ENCODE measurements at places on chromosomes 13 and 19.

- no peak for DNase-seq
Observed at GRCh38 chr13:57558051-57558467, 73.5 kb upstream of the PCDH17 start.

DNA sequence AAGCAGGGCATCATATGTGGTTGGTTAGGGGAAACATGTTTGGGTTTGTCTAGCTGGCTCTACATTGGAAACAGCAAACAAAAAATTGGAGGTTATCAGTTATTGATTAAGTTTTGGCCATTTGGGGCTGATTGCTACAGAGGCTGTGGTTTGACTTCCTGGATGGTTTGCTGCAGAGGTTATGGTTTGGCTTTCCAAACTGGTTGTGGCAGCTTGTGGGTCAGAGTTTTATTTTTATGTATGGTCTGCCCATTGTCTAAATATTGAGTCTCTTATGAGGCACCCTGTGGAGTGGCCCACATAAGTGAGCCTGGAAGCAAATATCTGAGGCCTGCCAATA is 261.6 kb downstream of the GPC5 start:
- peak; percentile 18 for DNase-seq

DNA sequence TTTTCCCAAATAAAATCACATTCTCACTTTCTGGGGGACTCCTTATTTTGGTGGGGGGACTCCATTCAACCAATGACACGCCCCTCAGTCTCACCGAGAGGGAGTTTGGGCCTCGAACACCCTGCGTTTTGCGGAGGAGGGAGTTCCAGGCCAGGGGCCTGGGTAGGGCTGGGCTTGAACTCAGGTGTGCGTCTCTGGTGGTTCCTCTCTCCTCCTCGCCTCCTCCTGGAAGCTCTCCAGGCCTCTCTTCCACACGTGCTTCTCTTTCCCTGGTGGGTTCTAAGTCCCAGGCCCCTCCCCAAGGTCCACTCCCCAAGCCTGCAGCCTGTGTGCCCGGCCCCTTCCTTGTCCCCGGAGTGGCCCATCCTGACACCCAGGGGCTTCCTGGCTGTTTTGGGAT is 14.7 kb downstream of the MEX3D start:
- DNase-seq, result no peak

DNA sequence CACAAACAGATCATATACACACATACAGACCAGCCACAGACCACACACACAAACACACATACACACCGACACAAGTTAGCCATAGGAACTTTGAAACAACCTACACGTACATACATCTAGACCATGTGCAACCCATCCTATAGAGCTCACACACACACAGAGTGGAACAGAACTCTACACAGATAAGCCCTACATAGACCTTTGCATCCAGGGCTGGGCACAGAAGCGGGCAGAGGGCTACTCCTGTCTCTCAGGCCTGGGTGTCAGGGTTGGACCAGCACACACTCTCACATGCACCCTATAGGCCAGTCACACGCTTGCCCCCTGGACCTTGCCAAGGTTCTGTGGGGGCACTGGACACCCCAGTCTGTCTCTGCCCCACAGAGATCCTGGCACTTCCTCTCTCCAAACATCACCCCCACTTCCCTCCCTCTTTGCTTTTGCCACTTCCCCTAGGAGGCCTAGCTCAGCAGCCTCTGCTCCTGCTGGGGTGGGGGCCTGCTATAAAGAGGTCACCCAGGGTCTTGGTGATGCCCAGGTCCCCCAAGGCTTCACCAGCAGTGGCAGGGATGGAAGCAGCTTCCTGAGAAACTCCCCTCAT is 5.8 kb upstream of the JUNB start:
- DNase-seq, result no peak

DNA sequence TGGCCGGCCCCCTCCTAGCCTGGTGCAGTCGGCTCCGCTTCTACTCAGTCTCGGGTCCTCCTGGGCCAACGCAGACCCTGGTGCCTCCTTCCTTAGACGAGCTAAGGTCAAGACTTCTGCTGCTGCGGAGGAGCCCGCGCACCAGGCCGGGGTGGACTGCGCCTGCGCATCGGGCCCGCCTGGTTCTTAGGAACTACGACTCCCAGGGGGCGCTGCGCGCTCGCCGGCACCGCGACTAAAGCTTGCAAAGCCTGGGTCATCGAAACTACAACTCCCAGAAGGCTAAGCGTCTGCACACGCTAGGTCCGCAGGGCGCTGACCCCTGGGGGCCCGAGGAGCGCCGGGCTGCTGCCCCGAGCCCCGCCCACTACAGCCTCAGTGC is at the start of gene ZNF835:
ZNF835 (minus strand) TSS at position 145 of the 382 bp plus-strand sequence. CDS start 6,559 bp downstream, outside the sequence.
- DNase-seq, result no peak

- DNase-seq, result no peak
Observed at GRCh38 chr19:7124782-7125181, 55.3 kb downstream of the ZNF557 start.

DNA sequence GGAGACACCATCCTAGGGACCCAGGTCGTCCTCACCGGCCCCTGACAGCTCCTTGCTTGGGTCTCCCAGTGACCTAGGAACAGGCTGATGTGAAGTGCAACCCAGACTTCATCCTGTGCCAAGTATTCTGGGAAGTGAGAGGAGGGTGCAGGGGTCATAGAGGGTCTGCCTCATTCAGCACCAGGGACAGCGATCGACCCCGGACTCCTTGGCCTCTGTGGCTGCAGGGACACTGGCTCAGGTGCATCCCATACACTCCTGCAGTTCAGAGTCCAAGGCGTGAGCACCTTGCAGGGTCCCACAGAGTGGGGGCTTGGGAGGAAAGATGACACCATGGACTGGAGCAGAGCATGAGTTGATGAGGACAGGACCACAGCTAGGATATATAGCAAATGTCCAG is 10.0 kb upstream of the OR10H2 start:
- no peak for DNase-seq

DNA sequence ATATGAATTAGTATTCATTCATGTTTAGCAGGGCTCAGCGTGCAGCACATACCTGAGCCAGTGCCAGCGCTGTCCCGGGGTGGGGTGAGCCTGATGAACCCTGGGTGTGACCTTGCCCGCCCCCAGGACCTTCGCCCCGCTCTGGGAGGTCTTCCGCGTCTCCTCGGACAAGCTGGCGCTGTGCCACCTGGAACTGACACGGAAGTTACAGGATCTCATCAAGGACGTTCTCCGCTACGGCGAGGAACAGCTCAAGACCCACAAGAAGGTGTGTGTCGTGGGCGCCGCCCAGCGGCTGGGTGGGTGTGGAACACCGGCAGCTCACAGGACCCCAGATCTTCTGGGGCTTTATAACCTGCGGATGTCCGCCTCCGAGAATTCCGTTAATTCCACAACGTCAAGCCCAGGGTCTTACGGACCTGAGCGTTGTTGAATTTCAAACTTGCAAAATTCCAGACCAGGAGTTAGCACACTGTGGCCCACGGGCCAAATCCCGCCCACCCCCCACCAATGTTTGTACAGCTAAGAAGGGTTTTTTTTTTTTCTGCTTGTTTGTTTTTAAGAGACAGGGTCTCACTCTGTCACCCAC is 15.4 kb downstream of the FCHO1 start:
- DNase-seq, result peak; percentile 53

DNA sequence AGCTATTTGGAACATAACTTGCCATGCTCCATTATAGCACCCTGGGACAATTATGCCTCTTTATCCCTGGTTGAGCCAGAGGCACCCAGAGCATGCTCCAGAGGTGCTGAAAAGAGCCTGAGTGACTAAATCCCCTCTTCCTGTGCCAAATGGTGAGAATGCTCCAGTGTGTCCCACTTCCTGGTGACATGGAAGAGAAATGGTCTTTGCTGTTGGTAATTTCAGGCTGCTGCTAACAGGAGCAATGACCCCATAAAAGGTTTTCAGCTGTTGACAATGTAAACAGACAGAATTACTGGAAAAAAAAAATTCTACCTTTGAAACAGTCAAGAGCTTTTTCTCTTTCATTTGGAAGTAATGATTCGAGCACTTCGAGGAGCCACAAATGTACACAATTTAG is 341.8 kb downstream of the FGF9 start:
- DNase-seq, result no peak

GRCh38 chr19:5154799-5155426 is 185.7 kb downstream of the PTPRS start:
- DNase-seq, result no peak

DNA sequence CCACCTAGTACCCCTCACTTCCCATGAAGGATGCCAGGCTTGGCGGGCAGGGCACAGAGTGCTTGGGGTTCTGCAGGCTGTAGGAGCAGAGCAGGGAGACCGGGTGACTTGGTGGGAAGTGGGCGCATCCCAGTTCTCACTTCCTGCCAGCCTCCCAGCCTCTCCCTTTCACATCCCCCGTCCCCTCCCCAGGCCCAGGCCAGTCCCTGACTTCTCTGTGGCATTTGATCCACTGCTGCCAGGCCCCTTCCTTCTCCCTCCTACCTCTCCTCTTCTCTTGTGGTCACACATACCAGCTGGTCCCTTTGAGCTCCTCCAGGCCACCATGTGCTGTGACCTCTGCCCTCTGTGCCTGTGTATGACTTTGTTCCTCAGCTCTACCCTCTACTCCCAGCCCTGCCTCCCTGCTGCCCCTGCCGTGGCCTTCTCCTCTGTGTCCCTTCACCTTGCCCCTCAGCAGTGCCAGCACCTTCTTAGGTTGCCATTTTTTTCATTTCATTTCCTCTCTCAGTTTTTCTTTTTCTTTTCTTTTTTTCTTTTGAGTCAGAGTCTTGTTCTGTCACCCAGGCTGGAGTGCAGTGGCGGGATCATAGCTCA is 19.5 kb downstream of the MYO1F start:
- DNase-seq, result no peak

DNA sequence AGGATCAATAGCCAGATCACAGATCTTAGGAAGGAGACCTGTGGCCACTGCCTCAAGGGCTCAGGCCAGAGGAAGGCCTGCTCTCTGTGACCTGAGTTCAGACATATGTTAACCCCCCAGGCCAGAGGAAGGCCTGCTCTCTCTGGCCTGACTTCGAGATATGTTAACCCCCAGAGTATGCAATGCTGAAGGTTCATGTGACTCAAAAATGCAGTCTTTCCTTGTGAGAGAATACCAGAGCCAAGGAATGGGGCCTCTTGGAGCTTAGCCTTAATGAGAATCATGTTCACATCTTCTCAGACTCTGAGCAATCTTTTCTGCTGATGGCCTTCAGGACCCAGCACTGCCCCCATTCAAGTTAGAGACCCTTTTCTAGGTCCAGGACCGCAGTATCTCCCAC is 36.7 kb downstream of the MBNL2 start:
- DNase-seq, result no peak

GRCh38 chr13:99989276-99990125 is 7.9 kb downstream of the ZIC2 start:
- DNase-seq, result no peak

DNA sequence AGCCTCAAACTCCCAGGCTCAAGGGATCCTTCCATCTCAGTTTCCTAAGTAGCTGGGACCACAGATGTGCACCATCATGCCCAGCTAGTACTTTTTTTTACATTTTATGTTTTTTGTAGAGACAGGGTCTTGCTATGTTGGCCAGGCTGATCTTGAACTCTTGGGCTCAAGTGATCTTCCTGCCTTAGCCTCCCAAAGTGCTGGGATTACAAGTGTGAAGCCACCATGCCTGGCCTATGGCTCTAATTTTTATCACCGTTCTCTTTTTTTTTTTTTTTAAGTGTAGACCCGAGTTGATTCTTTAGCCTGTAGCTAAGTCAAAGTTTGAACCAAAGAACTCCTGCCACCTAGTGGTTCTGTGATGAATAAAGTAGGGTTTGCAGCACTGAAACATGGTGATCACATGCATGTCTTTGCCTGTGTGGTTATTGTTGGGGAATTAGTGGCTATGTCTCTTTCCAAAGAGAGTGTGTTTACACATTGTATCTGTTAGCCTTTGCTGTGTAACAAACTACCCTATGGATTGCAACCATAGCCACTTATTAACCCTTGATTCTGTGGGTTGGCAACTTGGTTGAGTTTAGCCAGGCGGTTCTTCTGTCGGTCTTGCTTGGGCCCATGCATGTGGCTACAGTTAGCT is 11.6 kb downstream of the NFILZ start:
- no peak for DNase-seq

DNA sequence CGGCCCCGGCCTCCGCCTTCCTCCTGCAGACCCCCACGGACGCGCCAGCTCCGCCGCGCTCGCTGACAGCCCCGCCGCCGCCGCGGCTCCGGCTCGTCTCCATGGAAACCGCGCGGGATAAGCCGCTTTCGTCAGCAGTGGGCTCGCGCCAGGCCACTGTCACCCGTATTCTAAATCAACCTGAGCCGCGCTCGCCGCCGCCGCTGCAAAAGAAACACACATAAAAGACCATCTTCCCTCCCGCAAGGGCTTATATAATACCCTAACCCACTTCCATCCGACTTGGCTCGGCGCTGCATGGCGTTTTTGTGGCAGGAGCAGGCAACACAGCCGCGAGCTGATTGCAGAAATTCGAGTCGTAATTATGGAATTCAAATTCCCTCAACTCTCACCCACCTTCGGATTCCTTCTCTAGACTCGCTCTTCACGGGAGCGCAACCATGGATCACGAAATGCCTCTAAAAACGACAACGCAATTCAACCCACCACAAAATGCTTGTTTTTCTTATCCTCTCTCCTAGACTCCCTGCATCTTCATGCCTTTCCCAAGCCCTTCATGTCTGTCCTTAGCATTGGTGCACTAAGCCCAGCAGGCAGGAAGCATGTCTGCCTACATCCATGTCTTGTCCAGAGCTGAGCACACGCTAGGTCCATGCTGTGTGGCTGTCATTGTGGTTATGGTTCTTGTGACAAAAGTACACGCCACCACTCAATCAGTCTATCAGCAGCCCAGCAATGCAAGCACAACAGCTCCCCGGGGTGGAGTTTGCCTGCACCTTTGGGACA is at the start of gene AMER2:
AMER2 (minus strand) TSS at position 772 of the 786 bp plus-strand sequence; CDS start at position 103, 669 bp downstream.
- peak; percentile 17 for DNase-seq

- no peak for DNase-seq
Observed at GRCh38 chr13:86841264-86841663, 829.9 kb upstream of the SLITRK5 start.

GRCh38 chr19:3028305-3029064 is 595 bp downstream of the TLE2 start:
- no peak for DNase-seq

GRCh38 chr13:113917594-113918371 is 53.9 kb upstream of the GAS6 start:
- no peak for DNase-seq

- DNase-seq, result no peak
Observed at GRCh38 chr13:98807774-98808173, 55.3 kb upstream of the SLC15A1 start.

- DNase-seq, result no peak
Observed at GRCh38 chr13:104021806-104022397, 955.7 kb upstream of the SLC10A2 start.

DNA sequence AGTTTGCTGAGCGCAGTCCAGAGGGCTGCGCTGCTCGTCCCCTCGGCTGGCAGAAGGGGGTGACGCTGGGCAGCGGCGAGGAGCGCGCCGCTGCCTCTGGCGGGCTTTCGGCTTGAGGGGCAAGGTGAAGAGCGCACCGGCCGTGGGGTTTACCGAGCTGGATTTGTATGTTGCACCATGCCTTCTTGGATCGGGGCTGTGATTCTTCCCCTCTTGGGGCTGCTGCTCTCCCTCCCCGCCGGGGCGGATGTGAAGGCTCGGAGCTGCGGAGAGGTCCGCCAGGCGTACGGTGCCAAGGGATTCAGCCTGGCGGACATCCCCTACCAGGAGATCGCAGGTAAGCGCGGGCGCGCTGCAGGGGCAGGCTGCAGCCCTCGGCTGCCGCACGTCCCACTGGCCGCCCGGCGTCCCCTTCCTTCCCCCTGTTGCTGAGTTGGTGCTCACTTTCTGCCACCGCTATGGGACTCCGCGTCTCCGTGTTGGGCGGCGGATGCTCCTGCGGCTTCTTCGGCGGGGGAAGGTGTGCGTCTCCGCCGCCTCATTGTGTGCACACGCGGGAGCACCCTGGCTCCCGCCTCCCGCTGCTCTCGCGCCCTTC is 772 bp downstream of the GPC6 start:
- DNase-seq, result peak; percentile 26

Measured in NCI-H446 treated with DMSO at 0.1 percent for 48 hours (cell line).